HEK293T (cell line): ENCODE measurements at places on chromosomes 7 and 10.

- no peak for DNase-seq
These were observed 2.9 kb upstream of the MLLT10 start for GRCh38 chr10:21531164-21531563.

DNA sequence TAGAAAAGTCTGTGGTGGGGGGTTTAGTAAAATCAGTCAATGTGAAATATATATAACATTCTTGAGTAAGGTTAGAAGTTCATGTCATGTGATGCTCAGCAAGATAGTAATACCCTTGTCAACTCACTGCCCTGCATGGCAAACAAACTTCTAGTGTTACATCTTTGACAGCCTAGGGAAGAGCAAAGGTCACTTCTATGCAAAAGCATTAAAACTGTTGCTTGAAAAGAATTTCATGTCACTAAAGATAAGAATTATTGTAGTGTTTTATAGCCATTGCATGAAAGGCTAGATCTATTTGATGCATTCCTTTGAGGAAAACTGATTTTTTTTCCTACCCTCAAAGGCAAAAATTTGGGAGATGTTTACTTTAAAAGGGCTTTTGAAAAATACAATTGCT is 176.0 kb downstream of the SKAP2 start:
- DNase-seq: no peak

DNA sequence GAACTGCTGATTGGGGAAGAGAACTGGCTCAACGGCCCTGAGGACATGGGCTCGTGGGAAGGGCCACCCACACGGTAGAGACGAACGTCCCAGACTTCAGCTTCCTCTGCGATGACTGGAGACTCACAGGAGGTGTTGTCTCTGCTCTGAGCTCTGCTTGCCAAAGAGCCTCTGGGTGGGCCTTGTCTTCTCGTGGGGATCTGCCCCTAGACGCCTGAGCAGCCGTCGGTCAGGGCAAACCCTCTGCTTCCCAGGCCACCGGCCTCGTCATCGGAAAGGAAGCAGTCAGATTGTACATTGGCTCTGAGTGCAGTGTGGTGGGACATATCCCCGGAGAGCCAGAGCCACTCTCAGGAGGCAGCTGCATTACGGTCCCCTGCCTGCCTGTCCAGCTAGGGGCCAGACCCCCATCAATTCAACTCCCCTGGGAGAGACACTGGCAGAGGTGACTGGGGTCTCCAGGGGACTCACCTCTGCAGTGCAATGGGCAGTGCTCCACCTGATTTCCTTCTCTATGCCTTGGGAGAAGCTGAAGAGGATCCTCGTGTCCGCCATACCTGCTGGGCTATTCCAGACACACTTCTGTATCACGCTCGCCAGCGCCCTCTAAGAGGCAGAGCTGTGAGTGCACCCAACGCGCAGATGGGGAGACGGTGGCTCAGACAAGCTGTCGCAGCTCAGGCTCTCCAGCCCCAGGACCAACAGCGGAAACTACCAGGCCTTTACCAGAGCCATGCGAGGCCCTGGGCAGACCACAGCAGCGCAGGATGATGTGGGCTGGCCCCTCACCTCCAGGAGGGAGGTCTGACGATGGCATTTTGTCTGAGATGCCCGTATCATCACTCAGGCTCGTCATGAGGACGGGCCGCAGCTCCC is 227.4 kb downstream of the TCERG1L start:
- DNase-seq: no peak

DNA sequence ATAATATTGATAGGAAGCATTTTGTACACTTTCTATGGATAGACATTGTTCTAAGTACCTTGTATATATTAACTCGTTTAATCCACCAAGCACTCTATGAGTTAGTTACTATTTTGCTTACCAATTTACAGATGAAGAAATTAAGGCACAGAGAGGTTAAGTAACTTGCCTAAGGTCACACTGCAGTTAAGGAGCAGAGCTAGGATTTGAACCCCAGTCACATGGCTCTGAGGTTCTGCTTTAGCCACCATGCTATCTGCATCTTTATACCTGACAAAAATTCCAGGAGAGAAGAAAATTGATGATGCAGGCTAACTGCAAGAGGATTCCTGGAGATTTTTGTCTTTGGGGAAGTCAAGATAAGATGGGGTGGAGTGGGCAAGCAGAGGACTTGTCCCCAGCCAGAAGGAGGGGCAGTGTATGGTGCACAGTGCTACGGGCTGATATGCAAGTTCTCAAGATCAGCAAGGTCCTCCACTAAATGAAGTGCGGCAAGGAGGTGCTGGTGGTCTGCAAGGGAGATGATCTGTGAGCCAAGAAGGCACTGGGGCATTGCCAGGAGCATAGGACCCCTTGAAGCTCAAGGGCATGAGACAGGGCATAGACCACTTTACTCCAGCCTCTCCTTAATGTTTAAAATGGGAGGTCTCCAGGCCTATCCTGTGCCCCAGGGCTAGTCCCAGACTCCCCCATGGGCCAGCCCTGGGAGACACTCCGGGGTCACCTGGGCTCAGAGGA is 430.6 kb downstream of the RPS24 start:
- DNase-seq: no peak
